ENCODE measurements at places on chromosomes 1 and 21.

DNA sequence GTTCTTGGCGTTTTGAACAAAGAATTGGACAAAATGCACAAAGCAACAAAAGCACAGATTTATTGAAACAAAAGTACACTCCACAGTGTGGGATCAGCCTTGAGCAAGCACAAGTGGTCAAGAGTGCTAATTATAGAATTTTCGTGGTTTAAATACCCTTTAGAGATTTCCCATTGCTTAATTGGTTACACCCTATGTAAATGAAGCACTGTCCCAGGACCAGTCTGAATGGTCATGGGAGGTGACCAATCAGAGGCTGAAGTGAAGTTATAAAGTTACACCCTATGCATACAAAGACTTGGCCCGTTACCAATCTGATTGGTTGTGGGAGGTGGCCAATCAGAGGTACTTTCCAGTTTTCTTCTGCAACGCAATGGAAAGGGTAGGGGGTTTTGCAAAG is 223.6 kb downstream of the CENPF start:
- no peak for DNase-seq

- no peak for DNase-seq
These were observed 23.7 kb upstream of the WDR26 start for GRCh38 chr1:224458296-224458695.

GRCh38 chr21:15774590-15774989 is 44.8 kb downstream of the USP25 start:
- no peak for DNase-seq

GRCh38 chr1:235950318-235950717 is 83.6 kb upstream of the LYST start:
- DNase-seq: no peak

- peak; percentile 82 for DNase-seq
These were observed 66.5 kb upstream of the GADD45A start for GRCh38 chr1:67618285-67619018.

GRCh38 chr21:14275702-14276205 is 59.8 kb downstream of the RBM11 start:
- no peak for DNase-seq

DNA sequence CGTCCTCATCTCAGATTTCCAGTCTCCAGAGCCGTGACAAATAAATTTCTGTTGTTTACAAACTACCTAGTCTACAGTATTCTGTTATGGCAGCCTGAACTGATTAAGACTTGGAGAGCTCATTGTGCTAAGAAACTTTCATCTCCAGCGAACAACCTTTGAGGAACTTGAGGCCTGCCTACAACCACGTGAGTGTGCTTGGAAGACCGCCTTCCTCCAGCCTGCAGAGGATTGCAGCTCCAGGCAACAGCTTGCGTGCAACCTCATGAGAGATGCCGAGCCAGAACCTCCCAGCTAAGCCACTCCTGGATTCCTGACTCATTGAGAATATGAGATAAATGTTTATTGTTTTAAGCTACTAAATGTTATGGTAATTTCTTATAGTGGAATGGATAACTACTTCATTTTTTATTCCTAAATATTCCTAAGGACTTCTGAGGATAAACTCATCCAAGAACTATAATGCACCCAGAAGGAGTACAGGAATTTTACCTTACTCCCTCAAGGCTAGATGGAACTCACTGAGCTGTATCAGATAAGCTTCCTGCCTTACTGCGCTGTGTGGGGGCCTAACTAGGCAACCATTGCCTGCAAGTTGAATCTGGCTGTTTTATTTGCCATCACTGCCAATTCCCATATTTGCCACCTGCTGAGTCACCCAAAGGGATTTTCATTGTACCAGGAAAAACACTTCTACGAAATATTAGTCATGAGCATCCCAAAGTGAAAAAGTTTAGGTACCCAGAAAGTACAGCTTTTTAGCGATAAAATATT is 17.6 kb downstream of the FAM177B start:
- DNase-seq: peak; percentile 83

DNA sequence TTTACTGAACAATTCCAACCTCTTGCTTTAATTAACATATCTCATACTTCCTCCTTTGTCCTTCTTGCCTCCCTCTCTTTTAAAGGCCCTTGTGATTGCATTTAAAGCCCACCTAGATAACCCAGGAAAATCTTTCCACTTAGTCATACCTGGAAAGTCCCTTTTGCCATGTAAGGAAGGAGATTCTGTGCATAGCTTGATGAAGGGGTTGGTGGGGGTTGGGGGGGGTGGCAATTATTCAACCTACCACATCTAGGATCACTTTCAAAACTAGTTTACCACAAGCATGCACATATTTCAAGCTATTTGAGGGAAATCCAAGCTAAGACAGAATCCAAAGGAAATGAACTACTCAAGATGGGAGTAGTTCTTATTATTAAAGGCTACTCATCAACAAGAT is 249.1 kb upstream of the PTBP2 start:
- no peak for DNase-seq

DNA sequence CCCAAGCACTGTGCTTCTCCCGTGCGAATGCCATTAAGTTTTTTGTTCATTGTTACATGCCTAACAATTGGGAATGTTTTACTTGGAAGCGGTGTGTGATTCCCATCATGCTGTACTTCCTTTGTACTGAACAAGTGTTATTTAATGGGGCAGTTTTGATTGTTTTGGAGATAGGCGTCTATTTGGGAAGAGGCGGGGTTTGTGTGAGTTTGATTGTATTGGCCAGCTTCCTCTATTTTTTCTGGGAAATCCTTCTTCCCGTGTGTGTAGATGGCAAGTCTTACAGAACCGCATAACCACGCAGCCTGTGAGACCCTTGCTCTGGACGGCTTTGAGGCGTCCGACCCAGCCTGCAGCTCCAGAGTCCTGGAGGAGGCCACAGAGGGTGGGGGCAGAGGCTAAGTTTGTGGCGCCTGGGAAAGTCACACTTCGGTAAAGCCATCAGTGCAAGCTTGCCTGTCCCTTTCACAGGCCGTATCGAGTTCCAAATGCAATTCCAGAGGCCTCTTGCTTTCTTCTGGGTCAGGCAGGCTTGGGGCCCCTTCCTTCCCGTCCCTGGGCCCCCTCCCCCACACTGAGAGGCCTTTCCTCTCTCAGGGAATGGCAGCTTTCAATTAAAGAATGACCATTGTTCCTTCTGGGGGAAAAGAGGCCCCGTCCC is 210.3 kb downstream of the TOMM20 start:
- DNase-seq: no peak

All from AG08396 (cell line).